ENCODE measurements at places on chromosomes 4 and X.

DNA sequence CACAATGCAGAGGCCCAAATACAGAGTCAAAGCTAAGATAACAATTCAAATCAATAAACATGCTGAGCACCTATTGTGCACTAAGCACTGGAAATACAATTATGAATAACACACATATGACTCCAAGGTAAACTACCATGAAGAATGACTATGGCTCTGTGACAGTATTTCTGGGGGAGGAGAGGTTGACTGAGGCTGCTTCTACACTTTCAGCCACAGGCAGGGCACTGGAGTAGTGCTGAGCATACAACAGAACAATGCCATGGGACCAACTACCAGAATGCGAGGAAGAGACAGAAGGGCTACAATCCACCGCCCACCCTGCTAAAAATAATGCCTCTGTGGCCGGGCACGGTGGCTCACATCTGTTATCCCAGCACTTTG lies 13.7 kb downstream of the TEC start:
- no peak for DNase-seq

- no peak for DNase-seq
Observed at GRCh38 chr4:40038977-40039376, 17.7 kb upstream of the N4BP2 start.

- DNase-seq: no peak
Observed at GRCh38 chrX:134184936-134185335, 52.0 kb upstream of the CCDC160 start.

DNA sequence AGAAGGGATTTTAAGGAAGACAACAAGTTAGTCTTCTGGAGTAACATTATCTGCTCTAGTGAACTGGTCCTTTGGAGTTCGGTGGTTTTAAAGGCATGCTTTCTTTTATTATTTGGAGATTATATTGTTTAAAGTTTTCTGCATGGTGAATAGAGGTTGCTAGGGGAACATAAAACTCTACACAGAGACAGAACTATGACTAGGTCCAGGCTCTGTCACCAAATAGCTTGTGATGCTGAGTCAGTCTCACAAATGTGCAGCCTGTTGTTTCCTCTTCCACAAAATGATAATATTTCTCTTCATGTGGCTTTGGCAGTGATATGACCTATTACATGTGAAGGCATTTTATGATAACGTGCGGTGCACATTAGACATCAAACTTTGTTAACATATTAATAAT lies 132.6 kb downstream of the PACRGL start:
- DNase-seq: no peak

DNA sequence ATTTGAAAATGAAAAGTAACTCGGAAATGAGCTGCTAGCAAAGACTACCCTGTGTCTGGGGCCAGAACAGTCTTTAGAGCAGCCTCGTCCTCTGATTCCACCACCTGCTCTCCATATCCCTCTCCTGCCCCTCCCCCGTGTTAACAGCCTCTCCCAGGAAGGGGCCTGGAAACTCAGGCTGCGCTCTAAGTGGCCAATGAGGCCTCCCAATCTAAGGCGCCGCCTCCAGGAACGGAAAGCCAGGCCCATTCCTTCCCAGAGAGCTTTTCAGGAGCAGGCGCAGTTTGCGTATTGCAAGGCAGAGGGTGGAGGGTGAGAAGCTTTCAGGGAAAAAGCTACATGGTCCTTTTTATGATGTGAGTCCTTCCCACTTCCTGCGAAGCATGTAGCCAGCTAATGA lies 31.2 kb downstream of the RS1 start:
- DNase-seq: peak; percentile 5

GRCh38 chr4:185068837-185069236 lies 50.5 kb downstream of the HELT start:
- no peak for DNase-seq

DNA sequence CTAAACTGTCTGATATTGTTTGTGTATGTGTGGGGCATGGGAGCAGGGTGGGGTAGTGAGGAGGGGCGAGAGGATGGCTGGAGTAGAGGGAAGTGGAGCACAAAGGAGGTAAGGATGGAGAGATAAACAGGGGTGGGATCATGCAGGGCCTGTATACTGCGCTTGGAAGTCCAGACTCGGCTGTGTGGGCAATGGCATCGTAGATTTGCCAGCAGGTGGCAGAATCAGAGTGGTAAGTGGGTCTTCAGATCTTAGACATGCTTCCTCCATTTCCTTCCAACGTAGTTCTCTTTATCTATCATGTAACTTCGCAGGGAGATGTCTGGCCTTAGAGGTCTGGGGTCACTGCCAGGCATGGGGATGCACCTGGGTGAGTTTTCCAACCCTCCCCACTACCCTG lies 155.5 kb downstream of the PDGFRA start:
- no peak for DNase-seq

GRCh38 chrX:45935408-45935807 lies 609.8 kb downstream of the ZNF674 start:
- no peak for DNase-seq

- DNase-seq: no peak
Observed at GRCh38 chr4:41594432-41594831, 56.5 kb downstream of the LIMCH1 start.

DNA sequence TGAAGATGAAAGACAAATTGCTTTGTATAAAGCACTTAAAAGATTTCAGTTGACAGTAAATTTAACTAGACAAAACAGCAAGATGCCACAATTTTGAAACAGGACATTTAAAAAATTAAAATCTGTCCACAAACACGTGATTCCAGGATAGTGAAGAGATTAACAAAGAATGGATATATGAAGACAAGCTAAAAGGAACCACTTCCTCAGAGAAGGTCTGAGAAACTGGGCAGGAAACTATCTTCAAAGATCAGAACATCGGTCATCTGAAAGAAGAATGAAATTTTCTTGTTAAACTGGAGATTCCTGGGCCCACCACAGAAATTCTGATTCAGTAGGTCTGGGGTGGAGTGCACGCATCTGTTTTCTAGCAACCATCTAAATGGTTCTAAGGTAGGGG lies 1.4 kb downstream of the RWDD4 start:
- DNase-seq: no peak

DNA sequence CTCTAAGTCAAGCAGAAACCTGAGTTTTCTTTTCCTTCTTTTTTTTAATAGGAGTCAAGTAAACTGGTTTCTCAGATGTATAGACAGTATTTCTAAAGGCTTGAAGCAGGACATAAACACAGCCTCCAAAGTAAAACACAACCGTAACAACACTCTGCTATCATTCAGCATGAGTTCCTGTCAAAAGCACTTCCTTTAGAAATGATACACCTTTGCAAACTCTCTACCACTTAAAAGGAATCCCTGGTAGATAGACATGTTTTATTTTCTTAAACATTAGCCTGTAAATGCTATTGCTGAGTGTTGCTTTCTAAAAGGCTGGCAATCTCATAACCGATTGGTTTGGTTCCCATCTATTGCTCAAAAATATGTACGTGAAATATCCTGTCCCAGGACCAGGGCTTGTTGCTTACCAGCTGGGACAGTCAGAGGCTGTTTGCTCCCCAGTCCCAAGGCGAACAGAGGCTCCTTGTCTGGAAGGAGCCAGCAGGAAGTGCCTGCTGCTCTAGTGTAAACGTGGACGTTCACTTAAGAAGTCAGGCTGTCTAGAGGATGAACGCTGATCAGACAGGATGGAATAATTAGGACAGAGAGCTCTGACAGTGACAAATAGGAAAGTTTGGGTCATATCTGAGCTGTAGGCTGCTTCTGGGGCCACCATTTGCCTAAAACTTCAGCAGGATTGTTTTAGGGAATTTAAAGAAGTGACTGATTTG lies 173.9 kb upstream of the KLF3 start:
- no peak for DNase-seq

DNA sequence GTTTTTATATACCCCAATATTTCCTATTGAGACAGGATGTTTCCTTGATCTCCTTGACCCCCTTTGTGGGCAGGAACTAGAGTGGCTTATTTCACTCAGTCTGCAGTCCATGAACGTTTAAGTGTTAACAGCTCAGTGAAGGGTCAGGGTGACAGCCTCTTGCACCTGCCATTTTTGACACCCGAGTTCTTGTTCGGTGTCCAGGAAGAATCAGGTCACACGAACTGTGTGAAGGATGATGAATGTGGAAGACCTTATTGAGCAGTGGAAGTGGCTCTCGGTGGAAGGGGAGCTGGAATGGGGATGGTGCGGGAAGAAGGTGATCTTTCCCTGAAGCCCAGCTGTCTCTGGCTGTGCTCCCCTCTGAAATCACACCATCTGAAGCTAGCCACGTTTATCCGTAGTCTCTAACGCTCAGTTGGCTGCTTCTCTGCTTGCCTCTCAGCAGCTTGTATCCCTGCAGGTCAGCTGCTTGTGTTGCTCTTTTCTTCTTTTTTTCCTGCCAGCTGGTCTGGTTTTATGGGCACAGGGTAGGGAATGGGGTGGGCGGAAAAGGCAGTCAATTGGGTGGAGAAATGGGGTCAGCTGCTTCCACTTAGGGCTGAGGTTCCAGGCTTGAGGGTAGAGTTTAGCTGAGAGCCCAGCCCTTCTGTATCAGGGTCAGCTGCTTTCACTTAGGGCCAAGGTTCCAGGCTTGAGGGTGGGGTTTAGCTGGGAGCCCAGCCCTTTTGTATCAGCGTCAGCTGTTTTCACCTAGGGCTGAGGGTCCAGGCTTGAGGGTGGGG lies 29.0 kb upstream of the CCNG2 start:
- no peak for DNase-seq

GRCh38 chrX:98412058-98412457 lies 1528.3 kb downstream of the RPA4 start:
- no peak for DNase-seq

- no peak for DNase-seq
Observed at GRCh38 chr4:182695009-182695408, 222.2 kb downstream of the DCTD start.

DNA sequence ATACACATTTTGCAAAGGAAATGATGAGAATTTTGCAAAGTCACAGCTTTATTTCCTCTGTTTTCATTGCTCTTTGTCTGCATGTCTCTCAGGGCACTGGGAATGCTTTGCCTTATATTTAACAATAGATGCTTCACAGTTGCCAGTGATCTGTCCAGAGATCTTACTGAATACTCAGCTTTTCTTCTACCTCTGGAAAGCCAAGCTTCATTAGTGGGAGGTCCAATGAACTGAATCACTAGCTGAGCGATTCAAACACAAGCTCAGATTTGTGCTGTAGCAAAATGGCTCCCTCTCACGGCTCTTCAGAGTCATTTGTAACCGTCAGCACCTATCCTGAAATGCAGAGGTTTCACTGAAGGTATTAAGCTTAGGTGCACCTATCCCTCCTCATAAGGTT lies 138.9 kb downstream of the DCLK2 start:
- no peak for DNase-seq

- no peak for DNase-seq
Observed at GRCh38 chr4:2416564-2417225, 1.8 kb downstream of the ZFYVE28 start.

DNA sequence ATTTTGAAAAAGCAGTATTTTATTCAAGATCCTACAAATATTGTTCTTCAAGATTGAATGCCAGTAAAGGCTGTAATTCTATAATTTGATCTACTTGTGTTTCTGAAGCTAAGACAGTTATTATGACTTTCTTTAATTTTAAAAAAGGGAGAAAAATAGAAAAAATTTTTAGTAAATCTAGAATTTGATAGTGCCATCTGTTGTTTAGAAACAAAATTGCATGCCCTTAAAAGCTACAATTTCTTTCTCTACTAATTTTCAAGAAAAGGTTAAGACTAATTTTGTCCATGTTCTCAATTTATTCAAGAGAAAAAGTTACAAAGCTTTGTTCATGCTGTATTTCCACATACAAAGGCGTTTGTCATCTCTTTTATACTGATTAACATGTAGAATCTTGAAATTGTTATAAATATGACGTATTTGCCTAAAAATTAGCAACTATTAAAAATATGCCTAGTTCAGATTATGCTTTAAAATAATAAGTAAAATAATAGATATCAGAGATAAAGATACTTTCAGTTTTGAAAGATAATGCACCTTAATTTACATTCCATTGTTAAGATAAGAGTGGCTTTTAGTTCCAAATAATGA lies 25.6 kb upstream of the MMRN1 start:
- DNase-seq: no peak

DNA sequence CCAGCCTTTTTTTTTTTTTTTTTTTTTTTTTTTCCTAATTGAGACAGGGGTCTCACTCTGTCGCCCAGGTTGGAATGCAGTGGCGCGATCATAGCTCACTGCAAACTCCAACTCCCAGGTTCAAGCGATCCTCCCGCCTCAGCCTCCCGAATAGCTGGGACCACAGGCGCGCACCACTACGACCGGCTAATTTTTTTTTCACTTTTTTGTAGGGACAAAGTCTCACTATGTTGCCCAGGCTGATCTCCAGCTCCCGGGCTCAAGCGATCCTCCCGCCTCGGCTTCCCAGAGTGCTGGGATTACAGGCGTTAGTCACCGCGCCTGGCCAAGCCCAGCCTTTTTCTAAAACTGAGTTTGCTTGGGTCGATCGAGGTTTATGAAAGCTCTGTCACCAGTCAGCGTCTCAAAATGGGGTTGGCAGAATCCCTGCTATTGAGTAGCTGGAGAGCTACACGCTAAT lies 1.3 kb upstream of the OTUD5 start:
- no peak for DNase-seq

DNA sequence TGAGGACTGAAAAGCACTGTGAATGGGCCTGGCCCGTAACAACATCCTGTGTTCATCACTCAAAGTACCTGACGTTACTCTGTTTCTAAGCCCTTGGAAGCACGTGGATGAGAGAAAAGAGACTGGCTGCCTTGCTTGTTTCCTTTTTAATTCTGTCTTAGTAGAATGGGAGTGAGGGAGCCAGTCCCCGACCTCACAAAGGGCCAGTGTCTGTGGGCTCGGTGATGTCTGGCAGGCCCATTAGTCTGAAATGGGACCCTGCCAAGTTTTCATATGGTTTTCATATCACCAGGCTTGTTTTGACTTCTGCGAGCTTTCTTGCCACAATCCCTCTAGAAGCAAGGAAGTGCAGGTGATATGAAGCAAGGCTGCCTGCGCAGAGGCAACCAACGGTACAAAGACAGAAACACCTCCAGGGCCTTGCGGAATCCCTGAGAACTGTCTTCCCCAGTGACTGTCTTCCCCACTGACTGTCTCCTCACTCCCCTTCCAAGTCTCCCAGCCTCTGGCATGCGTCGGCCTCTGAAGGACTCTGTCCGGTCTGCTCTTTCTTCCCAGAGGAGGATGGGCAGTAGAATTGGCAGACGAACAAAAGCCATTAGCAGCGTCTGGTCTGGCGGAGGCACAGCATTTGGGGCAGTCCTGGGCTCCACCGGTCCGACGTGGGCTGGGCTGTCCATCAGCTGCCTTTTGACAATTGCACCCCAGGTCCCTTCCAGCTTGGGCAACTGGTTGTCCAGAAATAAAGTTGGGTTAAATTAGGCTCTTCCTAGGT lies 20.2 kb upstream of the RASL11B start:
- no peak for DNase-seq

- no peak for DNase-seq
Observed at GRCh38 chr4:153788413-153789276, at the start of gene SFRP2. SFRP2 (minus strand) TSS chr4:153789083; CDS start chr4:153788835, 248 bp downstream.
